ENCODE measurements at places on chromosomes 13 and 19.

GRCh38 chr19:32098968-32099367, 246.4 kb upstream of the ZNF507 start:
- no peak for DNase-seq

DNA sequence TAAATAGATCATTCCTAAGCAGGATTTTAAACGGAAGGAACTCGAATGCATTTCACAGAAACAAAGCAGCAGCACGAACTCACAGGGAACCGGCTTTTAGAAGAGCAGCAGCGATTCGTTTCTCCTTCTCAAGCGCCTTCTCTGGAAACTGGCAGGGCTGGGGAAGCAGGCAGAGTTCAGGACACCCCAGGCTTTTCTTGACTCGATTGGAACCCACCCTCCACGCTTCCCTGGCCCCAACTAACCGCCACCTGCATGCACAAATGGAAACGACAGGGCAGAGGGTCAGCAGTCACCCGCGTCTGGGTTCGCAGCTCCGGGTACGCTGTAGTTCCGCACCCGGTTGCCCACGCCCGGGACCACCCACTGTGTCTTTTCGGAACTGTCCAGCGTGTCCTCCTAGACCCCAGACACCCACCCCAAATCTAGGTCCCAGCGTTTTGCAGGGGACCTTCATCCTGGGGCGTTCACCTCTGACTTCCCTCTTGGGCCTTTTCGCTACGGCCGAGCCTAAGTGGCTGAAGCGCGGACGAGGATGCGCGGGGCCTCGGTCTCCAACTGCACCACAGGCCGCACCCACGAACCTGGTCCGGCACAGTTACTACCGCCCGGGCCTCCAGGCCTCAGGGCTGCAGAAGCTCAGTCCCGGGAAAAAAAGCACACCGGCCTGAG, 500 bp downstream of the ZFP30 start:
- peak; percentile 16 for DNase-seq

- DNase-seq, result peak; percentile 41
Observed at GRCh38 chr13:113875837-113876281, 12.0 kb upstream of the GAS6 start.

DNA sequence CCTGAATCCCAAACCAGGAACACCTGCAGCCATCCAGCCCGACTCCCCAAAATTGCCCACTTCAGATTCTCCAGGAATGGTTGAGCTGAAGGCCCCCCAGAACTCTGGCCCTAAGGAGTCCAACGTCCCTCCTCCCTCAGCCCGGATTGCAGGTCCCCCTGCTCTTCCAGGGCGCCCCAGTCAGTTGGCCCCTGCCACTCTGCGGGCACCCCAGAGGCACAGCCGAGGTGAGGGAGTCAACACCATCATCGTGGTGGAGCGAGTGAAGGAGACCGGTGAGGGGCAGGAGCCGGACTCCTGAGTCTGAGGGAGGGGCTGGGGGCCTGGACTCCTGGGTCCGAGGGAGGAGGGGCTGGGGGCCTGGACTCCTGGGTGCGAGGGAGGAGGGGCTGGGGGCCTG, 2.2 kb downstream of the GFY start:
- DNase-seq, result no peak

DNA sequence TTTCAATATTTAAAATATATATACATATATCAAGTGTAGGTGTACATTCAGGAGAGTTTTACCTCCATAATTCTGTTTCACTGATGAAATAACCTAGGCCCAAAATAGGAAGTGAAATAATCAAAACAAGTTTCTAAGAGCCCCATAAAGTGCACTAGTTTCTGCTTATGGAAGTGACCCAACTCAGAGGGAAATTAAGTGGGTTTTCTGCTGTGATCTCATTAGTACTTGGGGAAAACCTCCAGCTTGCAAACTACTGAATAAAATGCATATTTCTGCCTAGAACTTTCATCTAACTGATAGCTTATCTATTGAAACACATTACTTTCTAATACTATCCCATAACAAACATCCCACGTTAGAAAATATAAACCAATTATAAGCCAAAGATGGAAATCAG, 45.4 kb upstream of the MIR17HG start:
- DNase-seq, result no peak

- DNase-seq, result peak; percentile 55
Observed at GRCh38 chr13:51818781-51819511, 15.0 kb upstream of the DHRS12 start.

DNA sequence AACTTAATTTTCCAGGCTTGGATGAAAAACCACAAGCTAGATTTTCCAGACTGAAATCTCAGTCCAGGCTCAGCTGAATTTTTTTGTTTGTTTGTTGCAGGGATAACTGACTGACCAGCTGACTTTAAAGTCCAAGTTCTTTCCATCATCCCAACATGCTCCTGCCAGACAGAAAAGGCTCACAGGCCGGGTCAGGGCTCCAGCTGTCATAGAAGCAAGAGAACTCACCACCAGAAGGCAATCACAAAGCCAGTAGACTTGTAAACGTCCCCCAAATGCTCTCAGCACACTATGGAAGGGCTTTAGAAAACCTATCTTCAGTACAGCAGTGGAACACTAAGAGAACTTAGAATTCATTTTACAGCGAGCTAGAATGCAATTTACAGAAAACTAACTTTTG, 25.5 kb downstream of the DCLK1 start:
- no peak for DNase-seq

DNA sequence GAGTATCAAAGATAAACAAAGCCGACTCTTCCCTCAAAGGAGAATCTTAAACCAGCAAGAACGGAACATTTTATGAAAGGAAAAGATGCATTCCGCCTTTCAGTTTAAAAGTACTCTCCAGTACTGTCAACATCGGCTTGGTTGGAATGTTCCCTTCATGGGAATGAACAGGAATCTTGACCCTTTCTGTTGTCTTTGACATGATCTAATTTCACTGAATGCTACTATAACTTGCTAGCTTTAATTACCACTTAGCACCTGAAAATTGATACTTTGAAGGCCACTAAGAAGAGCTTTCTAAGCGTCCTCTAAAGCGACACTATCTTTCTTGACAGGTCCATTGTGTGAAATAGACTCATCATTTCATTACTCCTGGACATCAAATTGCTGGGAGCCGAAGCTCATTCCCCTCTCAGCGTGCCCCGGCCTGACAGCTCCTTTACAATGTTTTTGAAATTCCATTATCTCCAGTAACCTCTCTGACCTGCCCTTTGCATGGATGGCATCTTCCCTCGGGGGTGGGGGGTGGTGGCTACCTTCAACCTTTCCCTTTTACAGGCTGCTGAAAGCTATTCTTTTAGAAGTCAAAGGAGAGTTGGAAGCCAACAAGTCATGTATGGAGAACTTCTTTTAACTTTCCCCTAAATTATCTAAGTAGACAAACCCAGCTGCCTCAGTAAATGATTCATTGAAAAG, 67.9 kb downstream of the EFNB2 start:
- no peak for DNase-seq

DNA sequence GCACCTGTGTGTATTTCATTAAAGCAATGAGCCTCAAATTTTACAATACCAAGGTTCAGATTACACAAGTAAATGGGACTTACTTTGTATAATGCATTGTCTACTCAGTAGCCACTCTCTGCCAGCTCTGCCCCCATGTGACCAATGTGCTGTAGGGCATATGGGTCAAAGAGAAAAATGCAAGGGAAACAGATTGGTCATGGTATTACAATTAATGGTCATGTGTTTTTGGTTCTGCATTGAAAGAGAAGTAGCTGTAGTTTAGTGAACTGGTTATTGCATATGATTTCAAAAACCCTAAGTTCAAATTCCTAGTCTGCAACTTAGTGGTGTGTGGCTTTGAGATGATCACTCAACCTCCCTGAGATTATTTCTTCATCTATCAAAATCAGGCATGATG, 545.4 kb downstream of the SUCLA2 start:
- DNase-seq, result no peak

- no peak for DNase-seq
Observed at GRCh38 chr19:35911790-35912189, 3.7 kb upstream of the TYROBP start.

GRCh38 chr19:13817018-13817614, 21.9 kb downstream of the ZSWIM4 start:
- DNase-seq, result peak; percentile 42

GRCh38 chr13:98959291-98959690, 18.6 kb downstream of the DOCK9 start:
- DNase-seq, result no peak

DNA sequence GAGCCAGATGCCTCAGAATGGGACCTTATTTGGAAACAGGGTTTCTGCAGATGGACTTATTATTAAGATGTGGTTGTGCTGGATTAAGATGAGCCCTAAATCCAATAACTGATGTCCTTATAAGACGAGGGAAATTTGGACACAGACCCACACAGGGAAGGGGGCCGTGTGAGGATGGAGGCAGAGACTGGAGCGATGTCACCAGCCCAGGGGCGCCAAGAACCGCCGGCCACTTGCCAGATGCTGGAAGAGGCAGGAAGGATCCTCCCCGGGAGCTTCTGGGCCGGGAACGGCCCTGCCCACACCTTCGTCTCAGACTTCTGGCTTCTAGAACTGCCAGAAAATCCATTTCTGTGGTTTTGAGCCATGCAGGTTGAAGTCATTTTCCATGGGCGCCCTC, 26.6 kb downstream of the GNG7 start:
- no peak for DNase-seq

GRCh38 chr19:50959731-50960500, 7.1 kb upstream of the KLK5 start:
- no peak for DNase-seq

DNA sequence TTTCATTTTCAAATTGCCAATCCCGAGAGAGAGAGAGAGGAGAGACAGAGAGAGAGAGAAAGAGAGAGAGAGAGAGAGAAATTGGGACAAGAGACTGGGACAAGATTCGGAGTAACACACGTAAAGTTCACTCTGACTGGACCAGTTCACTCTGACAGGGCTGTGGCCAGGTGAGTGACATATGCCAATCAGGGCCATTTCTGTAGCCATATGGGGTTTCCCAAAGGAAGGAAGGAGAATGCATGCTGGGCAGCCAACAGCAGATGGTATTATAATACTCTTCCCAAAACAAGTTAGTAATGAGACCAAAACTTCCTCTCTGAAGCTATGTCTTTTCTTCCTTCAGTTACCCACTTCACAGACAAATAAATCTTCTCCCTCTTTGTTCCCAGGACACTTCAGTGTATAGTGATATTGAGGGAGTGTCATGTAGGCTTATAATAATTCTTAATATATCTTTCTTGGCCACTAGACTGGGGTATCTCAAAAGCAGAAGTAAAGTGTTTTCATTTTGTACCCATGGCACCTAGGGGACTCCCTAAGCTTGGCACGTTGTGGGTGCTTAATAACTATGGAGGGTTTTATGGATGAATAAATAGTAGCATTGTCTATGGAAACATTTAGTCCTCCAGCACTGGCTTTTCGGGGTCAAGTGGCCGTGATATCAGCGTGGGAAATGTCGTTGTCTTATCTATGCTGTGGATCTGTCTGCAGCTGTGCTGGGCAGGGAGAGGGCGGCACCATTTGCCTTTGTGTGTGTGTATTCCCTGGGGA, 51.6 kb downstream of the SERP2 start:
- DNase-seq, result no peak

GRCh38 chr19:21604351-21604926, 99.0 kb downstream of the ZNF429 start:
- peak; percentile 34 for DNase-seq

DNA sequence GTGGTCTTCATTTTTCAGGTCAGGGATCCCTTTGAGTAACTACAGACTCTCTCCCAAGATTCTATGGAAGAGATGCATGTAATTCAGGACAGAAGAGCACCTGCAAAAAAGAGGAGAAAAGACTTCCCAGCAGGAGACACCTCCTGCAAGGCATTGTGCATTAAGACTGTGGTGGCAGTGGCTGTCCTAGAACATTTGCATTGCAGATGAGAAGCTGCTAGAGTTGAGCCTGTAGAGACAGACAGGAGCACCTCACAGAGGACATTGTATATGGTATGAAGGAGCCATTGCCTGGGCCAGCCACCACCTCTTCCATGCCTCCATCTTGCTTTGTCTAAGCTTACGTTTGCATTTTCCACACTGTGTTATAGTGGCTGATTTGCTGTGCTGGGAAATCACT, 11.2 kb upstream of the MYO16 start:
- no peak for DNase-seq

DNA sequence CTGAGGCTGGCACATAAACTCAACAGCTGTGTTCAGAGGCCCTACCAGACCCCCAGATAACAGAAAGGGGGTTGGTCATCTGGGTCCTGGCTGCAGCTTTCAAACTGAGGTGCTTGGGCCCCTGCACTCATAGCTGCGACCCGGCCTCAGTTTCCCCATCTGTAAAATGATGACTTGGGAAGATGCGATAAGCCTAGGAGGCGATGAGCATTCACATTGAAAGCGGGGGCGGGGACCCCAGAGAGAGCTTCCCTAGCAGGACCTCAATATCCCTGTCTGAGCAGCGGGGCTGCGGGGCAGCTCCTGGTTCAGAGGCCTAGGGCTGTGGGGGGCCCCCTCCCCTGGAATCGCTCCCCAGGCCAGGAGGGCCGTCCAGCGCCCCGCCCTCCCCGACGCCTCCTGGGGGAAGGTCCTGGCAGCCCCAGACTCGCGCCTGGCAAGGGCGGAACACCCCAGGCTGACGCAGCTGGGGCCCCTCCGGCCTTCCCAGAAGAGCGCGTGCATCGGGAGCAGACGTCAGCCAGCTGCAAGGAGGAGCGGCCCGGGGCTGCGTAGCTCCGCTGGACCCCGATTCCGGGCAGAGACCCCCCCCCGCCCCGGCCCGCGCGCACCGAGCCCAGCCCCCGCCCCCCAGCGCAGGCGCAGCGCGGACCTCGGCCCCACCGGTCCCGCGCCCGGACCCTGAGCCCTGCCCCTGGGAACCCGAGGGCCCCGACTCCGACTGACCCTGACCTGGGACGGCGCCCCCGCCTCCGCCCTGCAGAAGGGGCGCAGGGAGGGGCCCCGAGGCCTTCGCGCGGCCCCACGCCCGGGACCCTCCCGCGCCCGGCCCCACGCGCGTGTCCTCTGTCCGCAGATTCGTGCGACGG, 3.5 kb downstream of the FSTL3 start:
- DNase-seq, result peak; percentile 33

DNA sequence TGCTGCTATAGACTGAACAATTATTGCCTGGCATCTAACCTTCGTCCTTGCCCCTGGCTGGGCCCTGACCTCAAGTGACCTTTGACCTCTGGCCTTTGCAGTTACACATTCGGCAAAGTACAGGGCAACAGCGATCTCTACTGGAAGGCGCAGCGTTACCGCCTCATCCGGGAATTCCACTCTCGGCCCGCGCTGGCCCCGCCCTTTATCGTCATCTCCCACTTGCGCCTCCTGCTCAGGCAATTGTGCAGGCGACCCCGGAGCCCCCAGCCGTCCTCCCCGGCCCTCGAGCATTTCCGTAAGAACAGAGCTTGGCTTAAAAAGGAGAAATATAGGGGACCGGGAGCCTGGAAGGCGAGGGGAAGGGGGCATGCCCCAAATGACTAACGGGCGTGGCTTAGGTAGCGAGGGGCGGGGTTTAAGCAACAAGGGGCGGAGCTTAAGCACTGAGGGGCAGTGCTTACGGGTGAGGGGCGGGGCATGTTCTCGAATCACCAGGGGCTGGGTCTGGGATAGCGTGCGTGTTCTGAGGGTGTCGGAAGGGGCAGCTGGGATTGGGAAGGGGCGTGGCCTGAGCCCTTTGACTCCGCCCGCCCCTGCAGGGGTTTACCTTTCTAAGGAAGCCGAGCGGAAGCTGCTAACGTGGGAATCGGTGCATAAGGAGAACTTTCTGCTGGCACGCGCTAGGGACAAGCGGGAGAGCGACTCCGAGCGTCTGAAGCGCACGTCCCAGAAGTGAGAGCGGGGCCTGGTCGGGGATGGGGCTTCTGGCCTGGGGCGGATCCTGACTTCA, 52.7 kb downstream of the TRPM4 start:
- DNase-seq, result peak; percentile 44

GRCh38 chr13:98443329-98443728, 133.6 kb downstream of the STK24 start:
- DNase-seq, result no peak

- DNase-seq, result no peak
Observed at GRCh38 chr13:42065414-42065813, 17.0 kb downstream of the DGKH start.
